ENCODE measurements at places on chromosomes 11 and 22. TPM values are rescaled to one million over a fixed set of nuclear protein-coding genes. Genes with fewer than 3 reads are reported as not detected.

- no peak for DNase-seq
Observed at GRCh38 chr11:123469089-123469488, 39.0 kb downstream of the GRAMD1B start.

Gene NCAM1
- 9.2 TPM for total RNA-seq

- DNase-seq = peak; percentile 77
Observed at GRCh38 chr11:111554532-111554931, 14.0 kb downstream of the LAYN start.

DNA sequence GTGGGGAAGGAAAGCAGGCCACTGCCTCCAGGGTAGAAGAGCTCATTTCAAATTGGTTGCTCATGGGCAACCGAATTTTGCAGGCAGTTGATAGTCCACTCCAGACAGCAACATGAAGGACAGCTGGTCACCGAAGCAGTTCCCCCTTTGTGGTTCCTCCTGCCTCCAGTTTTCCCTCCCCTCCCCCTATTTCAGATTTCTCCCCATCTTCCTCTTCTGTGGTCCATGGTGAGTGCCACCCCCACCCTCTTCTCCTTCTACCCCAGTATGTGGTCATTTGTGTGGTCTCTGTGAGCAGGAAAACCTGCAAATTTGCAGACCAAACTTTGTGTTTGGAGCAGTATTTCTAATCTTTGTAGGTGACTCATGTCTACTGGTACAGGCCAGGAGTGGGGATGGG is 38.2 kb upstream of the PAK1 start:
- no peak for DNase-seq

DNA sequence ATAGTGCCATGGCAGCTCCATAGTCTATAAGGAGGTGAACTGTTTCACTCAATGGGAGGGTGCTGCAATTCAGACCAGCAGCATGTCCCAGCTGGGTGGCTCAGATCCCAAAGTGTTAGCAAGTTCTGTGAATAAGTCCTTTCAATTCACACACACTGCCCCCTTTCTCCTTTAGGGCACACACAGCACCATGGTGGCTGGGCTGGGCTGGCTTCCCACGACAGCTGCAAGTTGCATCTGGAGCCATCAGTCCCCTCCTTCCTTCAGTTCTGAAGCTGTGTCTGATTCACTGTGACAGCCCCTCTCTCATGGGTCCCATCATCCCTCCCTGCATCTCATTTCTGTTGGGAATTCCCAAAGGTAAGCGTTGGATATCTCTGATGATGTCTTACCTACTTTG is 324.1 kb upstream of the NCAM1 start:
- DNase-seq = no peak

Gene NRIP3
- total RNA-seq = 28.1 TPM

- DNase-seq = no peak
Observed at GRCh38 chr11:111977146-111978027, 40.2 kb downstream of the DIXDC1 start.

- no peak for DNase-seq
Observed at GRCh38 chr22:25567251-25567675, 2.8 kb downstream of the GRK3 start.

Gene LRRC4C
- total RNA-seq = not detected

Gene ST14
- total RNA-seq = 0.10 TPM

GRCh38 chr22:39349506-39349966 is 255 bp upstream of the SYNGR1 start:
- no peak for DNase-seq

DNA sequence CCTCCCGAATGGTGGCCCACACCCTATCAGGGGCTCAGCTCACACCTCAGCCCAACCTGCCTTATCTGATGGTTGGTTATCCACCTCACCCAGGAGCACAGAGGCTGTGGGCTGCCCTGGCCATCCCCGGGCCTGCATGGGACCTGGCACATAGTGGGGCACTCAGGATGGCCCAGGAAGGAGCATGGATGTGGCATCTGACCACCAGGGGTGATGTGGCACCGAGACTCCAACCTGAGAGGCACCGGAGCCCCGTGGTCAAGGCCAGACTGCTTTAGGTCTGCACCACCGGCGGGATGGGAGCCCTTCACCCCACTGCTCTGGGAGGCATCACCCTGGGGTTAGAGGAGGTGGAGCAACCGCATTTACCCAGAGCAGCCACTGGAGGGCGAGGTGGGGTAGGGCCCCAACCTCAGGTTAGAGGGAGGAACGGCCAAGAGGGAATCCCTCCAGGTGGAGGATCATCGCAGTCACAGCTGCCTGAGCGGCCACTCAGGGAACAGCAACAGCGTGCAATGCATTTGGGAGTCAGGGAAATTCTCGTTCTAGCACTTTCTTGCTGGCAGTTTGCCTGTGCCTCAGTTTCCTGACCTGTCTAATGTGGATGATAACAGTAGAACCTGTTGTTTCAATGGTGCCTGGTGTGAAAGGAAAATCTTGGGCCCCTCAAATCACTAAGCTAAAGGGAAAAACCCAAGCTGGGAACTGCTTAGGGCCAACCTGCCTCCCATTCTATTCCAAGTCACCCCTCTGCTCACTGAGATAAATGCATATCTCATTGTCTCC is 52.9 kb upstream of the CARS1 start:
- DNase-seq = peak; percentile 28

DNA sequence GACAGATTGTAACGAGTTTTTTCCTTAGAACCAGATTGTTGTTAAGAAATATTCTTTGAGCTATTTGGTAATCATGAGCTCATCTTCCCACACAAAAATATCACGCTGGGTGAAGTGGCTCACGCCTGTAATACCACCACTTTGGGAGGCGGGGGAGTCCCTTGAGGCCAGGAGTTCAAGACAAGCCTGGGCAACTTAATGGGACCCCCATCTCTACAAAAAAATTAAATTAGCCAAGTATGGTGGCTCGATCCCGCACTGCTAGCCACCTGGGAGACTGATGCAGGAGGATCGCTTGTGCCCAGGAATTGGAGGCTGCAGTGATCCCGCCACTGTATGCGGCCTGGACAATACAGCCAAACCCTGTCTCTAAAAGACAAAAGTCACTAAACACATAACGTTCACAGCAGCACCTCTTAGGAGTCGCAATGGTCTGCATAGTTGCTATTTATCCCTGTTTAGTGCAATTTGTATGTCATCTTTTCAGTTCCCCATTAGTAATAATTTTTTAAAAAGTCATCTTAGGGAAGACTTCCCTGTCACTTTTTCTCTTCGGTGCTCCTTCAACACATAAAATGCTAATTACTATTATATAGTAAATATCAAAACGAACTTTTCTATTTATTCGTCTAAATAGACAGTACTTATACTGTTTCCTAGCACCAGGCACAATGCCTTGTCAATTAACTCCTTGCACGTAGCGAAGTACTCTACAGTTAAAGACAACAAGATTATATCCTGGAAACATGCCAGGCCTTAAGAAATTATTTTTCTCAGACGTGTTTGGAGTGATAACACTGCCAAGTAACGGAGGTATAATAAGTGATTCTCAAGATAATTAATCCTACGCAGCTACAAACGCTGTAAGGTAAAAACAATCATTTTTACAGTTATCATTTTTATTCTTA is 1.1 kb downstream of the ST13 start:
- DNase-seq = peak; percentile 12

Gene PKDREJ
- under 0.01 TPM for total RNA-seq

Gene SPDYC
- total RNA-seq = not detected

- no peak for DNase-seq
Observed at GRCh38 chr11:15970506-15971214, 385.7 kb downstream of the SOX6 start.

Gene SCGB1C1
- total RNA-seq = not detected

DNA sequence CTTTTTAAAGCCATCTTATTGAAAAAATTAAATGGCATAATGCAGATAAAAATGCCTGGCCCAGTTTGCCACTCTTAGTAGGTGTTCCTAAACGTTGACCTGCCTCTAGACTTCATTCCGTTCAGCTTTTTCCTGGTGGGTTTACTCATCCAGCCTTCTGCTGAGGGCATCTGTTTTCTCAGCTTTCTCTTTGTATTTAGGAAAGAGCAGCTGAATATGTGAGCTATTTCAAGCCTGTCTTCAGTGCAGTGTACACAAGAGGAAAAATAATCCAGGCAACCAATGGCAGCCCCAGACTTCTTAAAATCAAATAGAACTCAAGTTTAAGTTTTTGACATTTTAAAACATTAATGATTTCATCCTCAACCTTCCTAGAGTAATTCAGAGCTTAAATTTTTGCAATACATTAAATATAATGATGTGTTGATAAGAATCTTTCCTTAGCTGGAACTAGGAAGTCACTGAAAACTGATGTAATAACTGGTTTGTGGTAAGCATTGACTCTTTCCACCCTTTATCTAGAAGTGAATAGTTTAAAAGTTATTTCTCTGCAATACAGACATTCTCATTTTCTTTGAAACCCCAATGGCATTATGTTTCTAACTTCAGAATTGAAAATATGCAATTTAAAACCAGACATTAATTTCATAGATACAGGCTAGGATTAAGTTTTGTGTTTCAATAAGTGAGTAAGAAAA is 165.4 kb downstream of the AASDHPPT start:
- DNase-seq = no peak

Gene RNF169
- 28.6 TPM for total RNA-seq

Gene KDM4F
- total RNA-seq = not detected

GRCh38 chr11:118227865-118228785 is 3.3 kb upstream of the JAML start:
- no peak for DNase-seq

Gene DAGLA
- total RNA-seq = 1.2 TPM

- DNase-seq = no peak
Observed at GRCh38 chr11:57543593-57543992, 6.2 kb downstream of the SMTNL1 start.

Gene CBLIF
- total RNA-seq = not detected

DNA sequence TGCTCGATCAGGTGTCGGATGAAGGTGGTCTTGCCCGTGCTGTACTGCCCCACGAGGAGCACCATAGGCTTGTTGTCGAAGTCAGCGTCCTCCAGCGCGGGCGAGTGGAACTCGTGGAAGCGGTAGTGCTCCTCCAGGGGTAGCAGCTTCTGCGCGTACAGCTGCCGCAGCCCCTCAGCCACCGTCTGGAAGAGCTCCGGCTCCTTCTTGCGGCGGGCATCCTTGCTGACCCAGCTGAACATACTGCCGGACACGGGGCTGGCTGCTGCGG is 263 bp downstream of the EHD1 start:
- no peak for DNase-seq

Gene CHRNA10
- total RNA-seq = 2.0 TPM

DNA sequence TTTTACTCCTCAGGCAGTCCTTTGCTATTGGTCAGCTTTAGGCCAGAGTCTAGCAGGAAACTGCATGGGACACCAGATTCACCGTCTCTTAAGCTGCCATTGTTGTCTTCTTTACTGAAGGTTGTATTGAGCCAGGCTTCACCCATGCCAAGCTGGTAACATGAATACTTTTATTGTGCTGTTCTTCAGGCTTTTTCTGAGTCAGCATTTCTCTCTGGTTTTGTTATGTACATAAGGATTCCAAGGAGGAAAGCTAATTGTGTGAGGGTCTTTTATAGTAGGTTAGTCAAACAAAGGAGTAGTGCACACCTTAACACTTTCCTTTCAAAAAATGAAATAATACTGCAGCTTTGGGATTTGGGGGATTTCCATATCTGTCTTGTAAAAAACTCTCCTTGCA is 252.8 kb downstream of the JRKL start:
- no peak for DNase-seq

- no peak for DNase-seq
Observed at GRCh38 chr11:64605244-64605560, 14.2 kb downstream of the SLC22A12 start.

GRCh38 chr11:26011474-26011873 is 320.5 kb upstream of the ANO3 start:
- DNase-seq = no peak

GRCh38 chr22:46038516-46039430 is 61.8 kb upstream of the WNT7B start:
- DNase-seq = no peak

Gene NLRP14
- not detected for total RNA-seq

DNA sequence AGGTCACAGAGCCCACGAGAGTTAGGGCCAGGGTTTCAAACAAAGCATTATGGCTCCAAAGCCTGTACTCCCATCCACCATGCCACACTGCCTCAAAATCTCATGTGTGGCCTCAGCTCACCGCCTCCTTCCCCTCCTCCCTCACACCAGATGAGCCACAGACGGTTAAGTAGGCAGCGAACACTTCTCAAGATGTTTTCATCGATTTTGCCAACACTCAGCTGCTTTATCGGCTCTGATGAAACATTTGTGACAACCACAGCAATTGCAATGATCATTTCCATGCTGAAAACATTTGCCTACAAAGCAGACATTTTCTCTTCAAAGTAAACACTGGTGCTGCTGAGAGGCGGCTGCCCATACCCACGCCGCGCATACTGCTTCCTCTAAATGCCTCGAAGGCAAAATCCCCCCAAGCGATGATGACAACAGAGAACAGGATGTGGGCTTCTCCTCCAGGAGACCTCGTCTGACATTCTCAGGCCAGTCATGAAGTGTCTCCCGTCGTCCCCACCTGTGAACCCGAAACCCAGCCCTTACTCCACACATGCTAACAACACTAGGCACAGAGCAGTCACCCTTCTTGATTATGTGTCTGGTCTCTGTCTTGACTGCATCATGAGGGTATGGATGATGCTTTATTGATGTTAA is 599.2 kb downstream of the SOX6 start:
- no peak for DNase-seq

GRCh38 chr11:65411681-65412070 is 10.9 kb upstream of the NEAT1 start:
- DNase-seq = no peak

Gene PAAF1
- 12.7 TPM for total RNA-seq

- DNase-seq = peak; percentile 57
Observed at GRCh38 chr11:9617940-9618339, 44.5 kb downstream of the WEE1 start.
